ENCODE measurements at places on chromosomes 13 and 19.
A peak's percentile ranks its signal among the peaks of the same experiment; 100 is the strongest.

DNA sequence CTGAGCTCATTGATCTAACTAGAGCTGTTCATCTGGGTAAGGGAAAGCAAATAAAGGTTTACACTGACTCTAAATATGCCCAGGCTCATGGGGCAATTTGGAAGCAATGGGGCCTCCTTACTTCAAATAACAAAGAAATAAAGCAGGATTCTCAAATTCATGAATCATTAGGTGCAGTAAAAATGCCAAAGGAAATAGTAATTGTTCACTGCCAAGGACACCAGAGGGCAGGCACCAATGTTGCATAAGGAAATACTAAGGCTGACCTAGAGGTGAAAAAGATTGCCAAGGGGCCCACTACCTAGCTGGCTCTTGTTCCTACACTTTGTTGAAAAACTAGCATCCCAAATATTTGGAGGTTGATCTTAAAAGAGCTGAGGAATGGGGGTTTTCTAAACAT, 1686.7 kb upstream of the MIR17HG start:
- DNase-seq, result no peak

- no peak for DNase-seq
These were observed 43.5 kb upstream of the ZNF85 start for GRCh38 chr19:20879501-20879900.

DNA sequence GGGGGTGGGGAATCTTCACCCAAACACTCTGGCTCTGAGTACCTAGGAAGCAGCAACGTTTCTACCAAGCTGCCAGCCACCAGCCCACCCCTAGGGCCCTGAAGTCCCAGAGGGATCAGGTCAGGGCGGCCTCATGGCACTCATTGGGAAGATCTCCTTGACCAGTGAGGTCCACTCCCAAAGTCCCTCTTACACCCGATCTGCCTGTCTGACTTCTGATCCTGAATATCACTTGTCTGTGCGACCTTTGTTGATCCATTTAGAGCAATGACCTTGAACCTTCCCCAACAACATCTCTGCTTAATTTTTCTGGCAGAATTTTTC, 2.1 kb upstream of the GNA15 start:
- no peak for DNase-seq

GRCh38 chr19:30710721-30711120, 338.5 kb downstream of the ZNF536 start:
- DNase-seq, result no peak

GRCh38 chr19:36605101-36605876, at the start of gene ZNF382:
TSS of gene ZNF382 (plus strand) at chr19:36605313. CDS start at chr19:36609915, 4,602 bp downstream.
- peak; percentile 89 for DNase-seq

- DNase-seq, result no peak
These were observed 7.9 kb upstream of the FRY start for GRCh38 chr13:32023698-32024097.

GRCh38 chr19:16544473-16545231, 2.4 kb upstream of the CHERP start:
- no peak for DNase-seq

GRCh38 chr19:51103926-51104341, 4.3 kb downstream of the CTU1 start:
- no peak for DNase-seq

DNA sequence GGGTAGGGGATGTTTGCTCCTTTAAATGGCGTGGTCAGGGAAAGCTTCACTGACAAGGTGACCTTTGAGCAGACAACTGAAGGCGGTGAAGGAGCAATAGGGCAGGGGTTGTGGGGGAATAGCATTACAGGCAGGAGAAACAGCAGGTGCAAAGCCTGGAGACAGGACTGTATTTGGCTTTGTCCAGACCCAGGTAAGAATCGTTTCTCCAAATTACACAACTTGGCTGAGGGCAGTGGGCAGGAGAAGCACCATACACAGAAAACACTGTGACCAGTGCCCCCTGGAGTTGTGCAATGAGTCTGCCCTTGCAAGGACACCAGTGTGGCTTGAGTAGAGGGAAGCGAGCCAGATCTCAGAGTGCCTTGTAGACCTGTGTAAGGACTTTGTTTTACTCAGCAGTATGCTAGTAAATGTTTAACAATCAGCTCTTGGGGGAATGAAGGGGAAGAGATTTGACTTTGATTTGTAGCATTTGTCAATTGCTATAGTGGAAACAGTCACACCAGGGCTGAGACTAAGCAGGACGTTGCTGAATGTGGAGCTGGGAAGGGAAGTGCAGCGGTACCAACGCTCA, 360.0 kb downstream of the DCT start:
- no peak for DNase-seq

GRCh38 chr19:45099467-45100191, 6.7 kb downstream of the PPP1R37 start:
- no peak for DNase-seq

DNA sequence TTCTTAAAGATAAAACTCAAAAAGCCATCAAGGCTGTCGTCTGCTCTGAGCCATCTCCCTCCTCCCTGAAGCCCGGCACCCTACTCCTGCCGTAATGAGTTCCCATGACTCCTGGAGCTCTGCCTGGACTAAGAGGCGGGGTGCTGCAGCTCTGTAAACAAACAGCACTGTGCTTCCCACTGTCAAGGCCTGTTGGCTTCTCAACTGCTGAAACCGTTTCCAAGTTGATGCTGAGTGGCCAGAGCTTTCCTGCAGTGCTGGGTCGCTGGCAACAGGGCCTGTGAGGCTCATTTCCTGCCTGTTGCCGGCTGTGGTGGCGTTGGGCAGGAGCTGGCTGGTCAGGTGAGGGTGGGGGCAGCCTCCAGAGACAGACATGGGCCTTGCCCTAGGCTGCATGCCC, 26.7 kb upstream of the ISYNA1 start:
- no peak for DNase-seq

- no peak for DNase-seq
These were observed 9.1 kb downstream of the SLITRK5 start for GRCh38 chr13:87680298-87680697.

DNA sequence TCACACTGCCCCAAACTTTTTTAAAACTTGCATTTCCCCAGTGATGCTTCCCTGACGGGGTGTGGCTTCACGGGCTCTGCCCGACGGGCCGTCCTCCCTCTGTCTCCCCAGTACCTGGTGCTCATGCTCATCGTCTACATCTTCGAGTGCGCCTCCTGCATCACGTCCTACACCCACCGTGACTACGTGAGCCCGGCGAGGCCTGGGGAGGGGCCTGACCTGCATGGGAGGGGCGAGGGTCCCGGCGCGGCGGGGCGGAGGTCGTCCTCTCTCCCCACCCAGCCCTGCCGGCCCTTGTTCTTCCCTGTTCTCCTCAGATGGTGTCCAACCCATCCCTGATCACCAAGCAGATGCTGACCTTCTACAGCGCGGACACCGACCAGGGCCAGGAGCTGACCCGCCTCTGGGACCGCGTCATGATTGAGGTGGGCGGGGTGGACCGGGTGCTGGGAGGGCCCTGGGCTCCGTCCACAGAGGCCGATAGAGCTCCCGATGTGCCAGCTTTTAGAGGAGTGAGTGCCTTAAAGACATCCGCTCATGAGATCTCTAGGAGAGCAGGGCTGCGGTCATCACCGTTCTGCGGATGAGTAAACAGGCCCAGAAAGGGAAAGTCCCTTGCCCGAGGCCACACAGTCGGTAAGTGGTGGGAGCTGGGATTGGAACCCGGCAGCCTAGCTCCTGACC, 6.9 kb downstream of the UPK1A start:
- DNase-seq, result peak; percentile 14

DNA sequence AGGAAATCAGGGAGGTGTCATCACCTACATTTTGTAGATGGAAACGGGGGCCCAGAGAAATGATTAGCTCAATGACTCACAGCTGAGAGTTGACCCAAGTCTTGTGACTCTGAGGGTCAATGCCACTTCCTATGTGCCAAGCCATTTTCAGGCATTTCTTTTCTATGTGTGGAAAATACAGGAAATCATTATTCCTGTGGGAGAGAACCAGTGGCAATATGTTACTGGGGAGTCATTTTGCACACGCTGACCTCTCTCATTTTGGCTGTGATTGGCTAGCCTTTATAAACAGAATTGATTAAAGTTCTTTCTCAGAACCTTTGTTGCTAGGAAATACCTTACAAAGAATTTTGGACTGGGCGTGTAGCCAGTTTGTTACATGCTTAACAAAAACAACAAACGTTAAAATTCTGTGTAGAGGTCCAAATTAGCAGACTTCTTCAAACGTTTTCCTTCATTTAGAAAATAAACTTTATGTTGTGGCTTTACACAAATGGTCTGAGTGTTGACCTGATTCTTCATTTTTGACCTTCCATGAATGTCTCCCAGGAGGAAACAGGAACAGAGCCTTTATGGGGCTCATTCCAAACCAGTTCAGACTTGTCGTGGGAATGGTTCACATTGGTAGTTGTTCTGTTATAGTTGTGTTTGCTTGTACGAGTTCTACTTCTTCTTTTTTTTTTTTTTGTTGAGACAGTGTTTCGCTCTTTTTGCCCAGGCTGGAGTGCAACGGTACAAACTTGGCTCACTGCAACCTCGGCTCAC, 11.4 kb downstream of the PCCA start:
- no peak for DNase-seq

DNA sequence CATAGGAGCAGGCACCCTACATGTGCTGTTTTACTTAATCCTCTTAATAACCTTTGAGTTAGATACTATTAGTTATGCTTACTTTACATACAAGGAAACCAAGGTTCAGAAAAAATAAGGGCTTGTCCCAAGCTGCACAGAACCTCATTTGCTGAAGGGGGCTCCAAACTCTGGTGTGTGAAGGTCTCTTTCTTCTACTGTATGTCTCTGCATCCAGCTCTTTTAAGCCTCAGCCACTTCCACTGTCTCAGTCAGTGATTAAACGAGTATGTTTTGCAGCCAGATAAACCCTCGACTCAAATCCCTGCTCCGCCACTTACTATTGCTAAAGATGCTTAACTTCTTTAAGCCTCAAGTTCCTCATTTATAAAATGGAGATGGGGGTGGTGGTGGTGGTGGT, 112.4 kb upstream of the WASF3 start:
- DNase-seq, result no peak

GRCh38 chr13:76886005-76886291, 257 bp downstream of the KCTD12 start:
- DNase-seq, result no peak

All from hematopoietic multipotent progenitor cell (in vitro differentiated cells).